ENCODE measurements at places on chromosomes 11 and 22.

GRCh38 chr11:132898676-132899075 lies 633.6 kb downstream of the OPCML start:
- DNase-seq = no peak

DNA sequence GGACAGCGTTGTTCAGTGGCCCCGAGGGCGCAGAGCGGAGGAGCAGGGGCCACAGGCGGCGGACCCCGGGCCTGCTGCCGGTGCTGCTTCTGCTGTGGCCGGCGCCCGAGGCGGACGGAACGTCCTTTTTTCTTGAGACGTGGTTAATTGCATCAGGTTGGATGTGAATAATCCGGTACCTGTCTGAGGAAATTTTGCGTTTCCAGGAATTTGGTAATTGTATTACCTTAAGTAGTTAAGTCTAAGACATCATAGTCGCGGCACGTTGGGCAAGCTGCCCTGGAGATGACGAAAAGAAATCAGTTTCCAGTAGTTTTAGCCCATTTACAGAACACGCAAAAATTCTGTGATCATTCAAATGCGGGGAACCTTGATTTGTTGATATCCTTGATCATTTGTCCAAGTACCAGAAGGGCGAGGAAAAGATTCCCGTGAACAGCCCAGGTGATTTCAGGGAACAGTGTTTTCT lies 789 bp downstream of the SPECC1L start:
- no peak for DNase-seq

DNA sequence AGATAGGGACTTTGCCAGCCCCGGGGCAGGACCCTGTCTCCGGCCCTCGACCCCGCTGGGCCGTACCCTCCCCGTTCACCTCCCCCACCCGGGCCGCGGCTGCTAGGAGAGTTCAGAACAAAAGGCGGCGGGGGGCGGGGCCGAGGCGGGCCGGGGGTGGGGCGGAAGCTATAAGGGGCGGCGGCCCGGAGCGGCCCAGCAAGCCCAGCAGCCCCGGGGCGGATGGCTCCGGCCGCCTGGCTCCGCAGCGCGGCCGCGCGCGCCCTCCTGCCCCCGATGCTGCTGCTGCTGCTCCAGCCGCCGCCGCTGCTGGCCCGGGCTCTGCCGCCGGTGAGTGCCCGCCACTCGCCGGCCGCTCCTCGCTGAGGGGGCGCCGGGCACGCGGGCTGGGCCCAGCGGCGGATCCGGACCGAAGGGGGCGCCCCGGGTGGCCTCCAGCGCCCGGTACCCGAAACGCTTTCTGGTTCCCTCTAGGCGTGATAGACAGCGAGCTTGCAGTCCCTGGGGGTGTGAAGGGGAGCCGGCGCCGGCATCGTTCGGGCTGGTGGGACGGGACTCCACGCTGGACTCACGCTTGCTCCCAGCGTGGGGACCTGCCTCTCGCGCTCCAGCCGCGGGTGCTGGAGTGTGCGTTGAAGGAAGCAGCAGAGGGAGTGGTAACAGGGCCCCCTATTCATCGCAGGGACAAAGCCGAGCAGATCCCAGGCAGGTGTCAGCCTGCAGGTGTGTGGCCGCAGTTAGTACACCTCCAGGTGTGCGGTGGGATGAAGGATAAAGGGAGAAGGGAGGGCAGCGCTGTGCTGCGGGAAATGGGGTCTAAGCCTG lies at the start of gene MMP11:
MMP11 (plus strand) TSS at position 201 of the 825 bp plus-strand sequence; CDS start at position 223, 22 bp downstream.
- peak; percentile 83 for DNase-seq

GRCh38 chr22:26460202-26460601 lies 23.4 kb downstream of the HPS4 start:
- DNase-seq = no peak

DNA sequence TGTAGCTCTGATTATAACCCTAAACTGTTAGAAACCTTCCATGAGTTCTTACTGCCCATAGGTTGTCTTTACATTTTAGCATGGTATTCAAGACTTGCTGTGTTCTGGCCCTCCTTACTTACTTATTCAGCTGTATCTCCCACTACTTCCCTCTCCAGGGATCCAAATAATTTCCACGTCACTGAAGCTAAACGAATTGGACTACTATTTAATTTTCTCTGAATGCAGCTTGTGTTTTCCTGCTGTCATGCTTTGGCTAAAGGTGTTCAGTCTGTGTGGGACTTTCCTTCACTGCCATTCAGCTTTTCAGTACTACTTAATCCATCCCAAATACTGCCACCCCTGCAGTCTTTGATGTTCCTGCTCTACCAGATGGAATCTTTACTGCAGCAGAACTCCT lies 88.3 kb downstream of the UVRAG start:
- no peak for DNase-seq

DNA sequence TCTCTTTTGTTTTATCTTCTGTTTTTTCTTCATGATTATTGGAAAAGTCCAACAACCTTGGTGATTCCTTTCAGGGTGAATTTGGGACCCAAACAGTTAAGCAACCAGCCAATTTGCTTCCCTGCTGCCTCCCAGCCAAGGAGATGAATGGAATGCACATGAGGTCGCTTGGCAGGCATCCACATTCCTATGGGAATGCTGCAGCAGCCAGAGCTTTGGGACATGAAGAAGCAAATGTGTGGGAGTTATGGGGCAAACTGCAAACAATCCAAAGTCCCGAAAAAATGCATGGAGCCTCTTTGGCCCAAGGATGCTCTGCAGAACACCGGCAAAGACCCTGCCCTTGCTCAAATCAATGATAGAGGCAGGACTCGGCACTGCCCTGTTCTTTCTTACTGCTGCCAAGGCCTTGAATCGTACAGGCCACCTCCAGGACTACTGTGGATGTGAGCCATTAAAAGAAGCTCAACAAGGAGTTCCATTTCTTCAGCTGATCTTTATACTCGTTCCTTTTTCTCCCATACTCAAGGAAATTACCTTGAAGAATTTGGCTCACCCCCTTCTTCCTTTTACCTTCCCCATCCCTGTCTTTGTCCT lies 117.3 kb upstream of the TEAD1 start:
- DNase-seq = peak; percentile 89

DNA sequence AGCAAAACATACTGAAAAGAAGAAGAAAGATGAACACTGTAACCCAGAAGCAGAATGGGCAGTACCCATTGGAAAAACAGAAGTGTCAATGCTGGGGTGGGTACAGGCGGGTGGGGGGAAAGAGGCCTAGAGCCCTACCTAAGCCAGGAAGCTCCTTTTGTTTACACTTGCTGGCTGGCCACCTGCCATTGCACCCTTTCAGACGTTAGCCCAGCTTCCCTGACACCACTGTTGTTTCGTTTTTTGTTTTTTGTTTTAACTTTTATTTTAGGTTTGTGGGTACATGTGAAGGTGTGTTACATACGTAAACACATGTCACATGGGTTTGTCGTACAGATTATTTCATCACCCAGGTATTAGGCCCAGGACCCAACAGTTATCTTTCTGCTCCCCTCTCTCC lies 55.4 kb downstream of the PLEKHA7 start:
- no peak for DNase-seq

DNA sequence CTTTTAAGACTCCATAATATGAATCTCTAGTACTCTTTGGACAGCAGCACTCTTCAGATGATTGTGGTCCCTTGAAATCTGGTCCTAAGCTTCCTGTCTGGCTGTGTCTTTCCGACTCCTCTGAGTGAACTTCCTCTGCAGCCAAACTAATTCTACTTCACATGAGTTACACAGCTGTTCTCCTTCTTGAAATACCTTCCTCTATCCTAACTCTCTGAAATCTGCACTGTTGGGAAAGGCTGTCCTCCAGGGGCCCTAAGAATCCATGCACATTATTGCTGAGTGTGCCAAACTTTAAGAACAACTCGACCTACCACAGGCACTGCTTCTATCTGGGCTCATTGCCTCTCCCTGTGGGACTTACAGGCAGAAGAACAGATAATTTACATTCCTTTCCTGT lies 217.3 kb upstream of the ARHGAP42 start:
- no peak for DNase-seq

DNA sequence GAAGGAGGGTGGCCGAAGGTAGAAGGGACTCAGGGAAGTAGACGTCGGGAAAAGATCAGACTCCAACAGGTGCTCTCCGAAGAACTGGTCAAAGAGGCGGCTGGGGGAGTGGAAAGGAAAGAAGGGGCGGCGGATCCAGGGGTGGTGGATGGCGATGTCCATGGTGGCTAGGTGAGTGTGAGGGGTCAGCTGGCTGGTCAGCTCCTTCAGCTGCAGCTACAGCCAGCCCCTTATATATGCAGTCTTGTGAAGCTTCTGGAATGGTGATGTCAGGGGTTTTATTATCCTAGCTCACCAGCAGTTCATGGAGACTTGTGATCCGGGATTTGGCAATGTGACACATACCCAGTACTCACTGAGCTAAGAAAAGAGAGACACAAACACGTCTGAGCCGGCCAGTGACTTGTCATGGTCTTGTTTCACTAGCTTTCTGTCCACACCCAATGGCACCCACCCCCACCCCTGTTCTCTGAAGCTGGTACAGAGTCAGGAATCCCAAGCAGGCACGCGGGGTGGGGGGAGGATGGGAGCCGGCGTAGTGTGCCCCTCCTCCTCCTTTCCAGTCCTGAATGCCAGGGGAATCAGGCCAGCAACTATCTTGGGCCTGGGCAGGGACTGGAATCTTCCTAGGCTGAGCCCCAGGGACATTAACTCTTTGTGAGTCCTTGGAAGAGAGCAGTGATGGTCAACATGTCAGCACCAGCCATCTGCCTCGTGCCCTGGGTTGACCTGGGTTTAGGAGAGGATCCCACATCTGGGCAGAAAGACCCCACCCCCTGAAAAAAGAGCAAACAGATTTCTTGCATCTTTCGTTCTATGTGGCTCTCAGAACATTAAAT lies at the start of gene CRYAB:
CRYAB (minus strand) TSS at position 208 of the 839 bp plus-strand sequence; CDS start at position 162, 46 bp downstream.
- DNase-seq = peak; percentile 96

GRCh38 chr11:108606070-108606469 lies 12.5 kb upstream of the EXPH5 start:
- no peak for DNase-seq

GRCh38 chr22:30655532-30655931 lies 12.1 kb downstream of the DUSP18 start:
- DNase-seq = no peak

- no peak for DNase-seq
Measured at GRCh38 chr11:119974051-119974450, 163.9 kb downstream of the TRIM29 start.

- no peak for DNase-seq
Measured at GRCh38 chr22:28029956-28030355, 110.9 kb upstream of the PITPNB start.

- DNase-seq = no peak
Measured at GRCh38 chr22:35891442-35891841, 137.2 kb downstream of the RBFOX2 start.

- peak; percentile 85 for DNase-seq
Measured at GRCh38 chr11:72239849-72240460, 4.0 kb downstream of the PHOX2A start.

All from sigmoid colon (tissue), 7 donors.